Stimulated activated CD8-positive, alpha-beta memory T cell treated with anti-CD3 and anti-CD28 coated beads, Interleukin-7, amount 100 ng/mL, for 4 hours (primary cell): ENCODE measurements at places on chromosomes 1 and 21.

- DNase-seq, result no peak
Measured at GRCh38 chr1:168321945-168322344, 41.3 kb downstream of the TBX19 start.

- DNase-seq, result no peak
Measured at GRCh38 chr21:41402796-41403195, 23.2 kb upstream of the MX1 start.

GRCh38 chr1:93002781-93003180 lies 41.5 kb upstream of the DIPK1A start:
- no peak for DNase-seq

DNA sequence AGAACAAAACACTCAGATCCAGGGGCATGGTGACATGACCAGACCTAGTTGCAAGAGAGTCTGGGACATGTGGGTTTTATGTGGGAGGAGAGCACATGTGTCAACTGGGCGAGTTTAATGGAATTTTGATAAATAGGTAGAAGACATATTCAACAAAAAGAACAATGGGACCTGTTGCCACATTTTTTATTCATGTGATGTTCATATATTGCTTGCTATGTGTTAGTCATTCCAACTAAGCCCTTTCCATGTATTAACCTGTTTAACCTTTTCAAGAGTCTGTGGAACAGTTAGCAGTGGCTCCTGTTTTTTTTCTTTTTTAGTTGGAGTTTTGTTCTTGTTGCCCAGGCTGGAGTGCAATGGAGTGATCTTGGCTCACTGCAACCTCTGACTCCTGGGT lies 30.1 kb upstream of the CSF3R start:
- no peak for DNase-seq

DNA sequence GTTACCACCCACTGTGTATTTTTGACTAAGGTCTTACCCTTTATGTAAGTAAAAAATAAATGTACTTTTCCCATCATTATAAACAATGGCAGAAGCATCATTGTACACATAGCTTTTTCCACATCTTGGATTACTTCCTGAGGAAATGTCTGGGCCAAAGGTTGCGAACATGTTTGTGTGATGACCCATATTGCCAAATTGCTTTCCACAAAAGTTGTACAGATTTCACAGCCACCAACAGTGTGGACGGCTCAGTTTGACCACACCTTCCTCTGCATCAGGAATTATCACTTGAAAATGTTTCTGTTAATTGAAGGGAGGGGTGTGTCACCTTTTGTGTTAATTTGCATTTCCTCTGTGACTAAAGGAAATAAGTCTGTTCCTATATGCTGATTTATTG lies 25.7 kb downstream of the AKNAD1 start:
- no peak for DNase-seq

GRCh38 chr1:91349524-91349923 lies 55.1 kb downstream of the HFM1 start:
- DNase-seq, result no peak

DNA sequence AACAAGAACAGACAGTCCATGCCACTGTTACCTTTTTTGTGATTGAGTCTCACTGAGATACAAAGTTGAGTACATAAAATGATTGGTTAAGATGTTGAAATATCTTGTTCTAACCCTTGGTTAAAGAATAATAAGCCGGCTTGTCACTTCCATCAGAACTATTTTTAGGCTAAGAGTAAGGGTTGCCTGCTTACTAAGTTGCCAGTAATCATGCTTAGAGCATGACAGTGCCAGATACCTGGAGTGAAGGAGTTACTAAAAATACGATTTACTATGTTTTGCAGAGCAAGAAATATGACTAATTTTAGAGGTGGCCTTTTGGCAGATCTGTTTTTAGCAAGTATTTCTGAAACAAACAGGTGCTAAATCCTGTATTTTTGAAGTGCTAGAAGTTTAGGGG lies 6.0 kb downstream of the HUNK start:
- no peak for DNase-seq

DNA sequence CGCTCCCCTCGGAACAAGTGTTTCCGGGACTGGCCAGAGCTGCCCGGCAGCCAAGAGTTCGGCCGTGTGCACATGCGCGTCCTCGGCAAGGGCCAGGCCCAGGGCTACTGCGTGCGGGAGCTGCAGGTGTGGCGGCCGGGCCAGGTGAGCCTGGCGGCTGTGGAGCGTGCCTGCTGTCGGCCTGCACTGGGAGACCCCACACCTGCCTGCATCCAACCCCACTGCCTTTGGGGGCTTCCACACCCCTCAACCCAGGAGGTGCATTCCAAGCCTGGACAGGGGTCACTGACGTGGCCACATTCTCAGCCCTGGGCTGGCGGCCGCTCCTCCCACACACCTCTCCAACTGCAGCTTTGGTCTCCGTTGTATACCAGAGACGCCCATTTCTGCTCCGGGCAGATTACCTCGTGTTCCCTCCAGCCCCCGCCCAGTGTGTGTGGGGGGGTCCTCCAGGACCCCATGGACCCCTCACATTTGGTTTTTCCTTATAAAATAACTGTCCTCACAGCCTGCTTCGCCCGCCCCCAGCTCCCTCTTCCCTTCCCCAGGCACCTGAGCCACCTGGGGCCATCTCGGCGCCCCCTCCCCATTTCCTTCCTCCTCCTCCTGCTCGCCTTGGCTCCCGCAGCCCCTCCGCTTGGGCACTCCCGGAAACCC lies 6.1 kb downstream of the RNF223 start:
- no peak for DNase-seq

GRCh38 chr1:61198554-61198953 lies 116.2 kb downstream of the NFIA start:
- no peak for DNase-seq

DNA sequence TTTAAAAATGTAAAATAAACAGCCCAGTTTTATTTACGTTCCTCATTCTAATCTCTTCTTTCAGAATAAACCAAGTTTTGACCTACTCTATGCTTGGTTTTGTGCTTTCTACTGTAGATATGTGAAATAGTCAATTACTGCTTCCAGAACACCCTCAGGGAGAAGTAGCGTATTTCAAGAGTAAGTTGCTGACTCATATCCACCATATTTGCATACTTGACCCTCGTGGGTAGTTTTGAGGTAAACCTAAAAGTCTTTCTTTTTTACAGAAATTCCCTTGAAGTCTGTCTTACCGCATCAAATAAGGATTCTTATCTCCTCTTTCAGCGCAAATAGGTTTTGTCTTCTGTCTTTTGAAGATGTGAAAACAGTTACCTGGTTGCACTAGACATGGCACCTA lies 1.4 kb upstream of the OR2L3 start:
- no peak for DNase-seq

DNA sequence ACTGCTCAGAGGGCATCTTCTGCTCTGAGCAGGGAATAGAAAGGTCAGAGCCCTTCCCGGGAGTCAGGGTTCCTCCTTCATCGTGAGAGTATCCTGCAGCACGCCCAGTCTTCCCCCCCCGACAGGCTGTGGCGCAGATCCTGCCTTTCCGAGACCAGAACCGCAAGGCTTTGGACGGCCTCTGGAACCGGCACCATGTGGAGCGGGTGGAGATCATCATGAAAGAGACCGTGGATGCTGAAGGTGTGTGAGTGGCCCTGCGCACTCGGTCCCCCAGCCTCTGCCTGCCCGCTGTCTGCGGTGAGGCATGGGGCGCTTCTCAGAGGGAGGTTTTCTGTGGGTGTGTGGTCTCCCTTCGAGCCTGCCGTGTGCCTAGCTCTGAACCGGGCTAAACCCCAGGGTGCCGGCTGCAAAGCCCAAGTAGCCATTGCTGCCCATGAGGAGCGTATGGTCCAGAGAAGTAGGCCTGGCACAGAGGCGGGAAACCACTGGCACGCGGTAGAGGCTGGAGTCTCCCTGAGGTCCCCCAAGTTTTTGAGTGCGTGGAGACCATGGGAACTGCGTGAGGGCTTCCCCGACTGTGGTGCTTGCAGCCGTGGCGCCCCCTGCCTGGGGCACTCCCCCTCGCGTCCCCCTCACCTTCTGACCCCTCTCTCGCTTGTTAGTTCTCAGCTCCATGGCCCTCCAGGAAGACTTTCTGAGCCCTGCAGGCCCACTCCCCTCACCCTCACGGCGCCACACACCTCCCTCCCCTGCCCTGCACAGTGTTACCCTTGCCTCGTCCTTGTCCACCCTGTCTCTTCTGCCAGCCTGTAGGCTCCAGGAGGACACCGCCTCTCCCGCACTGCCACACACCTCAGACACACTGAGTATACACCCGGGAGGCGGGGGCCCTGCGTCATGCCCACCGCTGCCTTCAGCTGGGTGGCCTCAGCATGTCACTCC lies 12.5 kb downstream of the H6PD start:
- DNase-seq, result no peak

GRCh38 chr1:59432531-59433439 lies 135.9 kb downstream of the FGGY start:
- no peak for DNase-seq

- DNase-seq, result no peak
Measured at GRCh38 chr1:14777516-14778506, 179.3 kb downstream of the KAZN start.

DNA sequence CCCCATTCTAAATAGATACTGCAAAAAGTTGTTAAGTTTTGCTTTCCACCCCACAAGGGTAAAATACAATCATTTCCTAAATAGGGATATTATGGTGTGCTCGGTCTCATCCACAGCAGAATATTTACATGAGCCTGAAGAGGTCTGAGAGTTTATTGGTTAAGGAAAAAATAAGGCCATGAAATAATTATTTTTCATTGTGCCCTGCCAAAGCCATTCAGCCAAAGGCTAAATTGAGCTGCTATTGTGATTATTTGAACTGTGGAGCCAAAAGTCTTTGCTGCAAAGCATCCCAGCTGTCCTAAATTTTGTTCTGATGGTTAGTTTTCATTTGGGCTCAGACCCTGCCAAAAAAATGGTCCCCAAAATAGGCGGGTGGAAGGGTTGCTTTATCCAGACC lies 298.7 kb upstream of the ESRRG start:
- DNase-seq, result no peak

DNA sequence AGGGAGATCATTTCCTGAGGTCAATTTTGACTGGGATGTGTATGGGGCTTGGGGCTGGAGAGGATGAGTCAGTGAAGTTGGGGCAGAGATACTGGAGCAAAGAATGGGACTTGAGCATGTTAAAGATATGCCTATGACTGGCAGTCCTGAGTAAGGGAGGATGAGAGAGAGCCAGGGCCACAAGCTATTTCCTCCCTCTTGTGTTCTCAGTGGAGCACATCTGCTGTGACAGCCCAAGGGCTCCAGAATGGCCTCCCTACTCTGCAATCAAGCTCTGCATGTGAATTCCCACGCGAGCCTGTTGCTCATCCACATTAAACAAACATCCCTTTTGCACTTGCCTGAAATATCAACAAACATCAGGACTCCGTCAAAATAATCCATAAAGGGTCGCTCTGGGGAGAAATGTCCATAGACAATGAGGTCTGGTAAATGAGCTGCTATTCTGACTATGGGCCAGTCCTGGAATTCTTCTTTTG lies 9.2 kb downstream of the ADCY10 start:
- DNase-seq, result no peak

- peak; percentile 56 for DNase-seq
Measured at GRCh38 chr1:230208619-230209261, 141.7 kb downstream of the GALNT2 start.

- DNase-seq, result no peak
Measured at GRCh38 chr1:232529747-232530146, 100.2 kb downstream of the SIPA1L2 start.

DNA sequence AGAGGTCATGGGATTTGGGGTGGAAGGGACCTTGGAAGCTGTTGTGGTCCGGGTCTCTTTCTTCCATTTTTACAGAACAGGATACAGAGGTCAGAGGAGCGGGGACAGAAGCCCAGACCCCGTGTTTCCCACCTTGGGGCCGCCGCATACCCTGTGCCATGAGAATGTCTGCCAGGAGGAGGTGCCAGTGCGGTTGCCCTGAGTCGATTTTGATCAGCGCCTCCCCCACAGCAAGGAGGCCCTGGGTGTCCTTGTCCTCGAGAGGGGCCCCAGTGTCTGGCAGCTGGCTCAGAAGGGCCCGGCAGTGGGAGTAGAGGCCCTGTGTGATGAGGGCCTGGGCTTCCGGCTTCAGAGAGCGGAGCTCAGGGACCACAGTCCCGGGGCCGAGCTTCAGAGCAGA lies 12.3 kb upstream of the MMEL1 start:
- DNase-seq, result no peak

GRCh38 chr1:176469450-176470010 lies 6.6 kb downstream of the PAPPA2 start:
- DNase-seq, result no peak
